ENCODE measurements at places on chromosomes 1 and 21.
A peak's percentile ranks its signal among the peaks of the same experiment; 100 is the strongest.

DNA sequence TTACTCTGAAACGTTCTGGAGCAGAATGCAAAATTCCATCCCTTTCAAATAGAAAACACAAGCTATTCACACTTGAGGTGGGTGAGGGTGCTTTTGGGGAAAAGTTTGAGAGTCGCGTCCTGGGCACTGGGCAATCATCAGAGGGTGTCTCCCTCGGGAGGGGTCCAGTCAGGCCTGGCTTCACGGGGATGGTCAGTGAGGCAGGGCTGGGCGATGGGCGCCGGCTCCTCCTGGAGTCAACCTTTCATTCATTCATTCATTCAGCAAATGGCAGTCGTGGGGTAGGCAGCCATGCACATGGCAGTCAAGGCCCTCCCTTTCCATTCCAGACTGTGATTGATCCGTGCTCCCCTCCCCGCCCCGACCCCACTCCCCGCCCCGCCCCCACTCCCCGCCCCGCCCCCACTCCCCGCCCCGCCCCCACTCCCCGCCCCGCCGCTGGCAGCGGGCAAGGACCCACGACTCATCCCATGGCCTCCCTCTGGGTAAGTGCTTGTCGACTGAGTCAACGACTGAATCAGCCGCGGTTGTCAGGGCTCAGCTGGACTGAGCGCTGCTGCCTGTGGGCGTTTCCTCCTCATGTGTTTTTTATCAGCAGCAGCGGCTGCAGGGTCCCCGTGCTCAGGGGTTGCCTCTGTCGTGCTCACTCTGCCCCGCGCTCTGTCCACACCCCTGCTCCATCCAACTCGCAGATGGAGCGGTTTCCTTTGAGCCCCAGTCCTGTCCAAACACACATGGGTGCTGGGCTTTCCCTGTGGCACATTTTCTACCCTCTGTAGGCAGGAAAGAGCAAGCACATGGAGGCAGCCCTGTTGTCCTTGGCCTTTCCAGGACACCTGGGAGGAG is 12.5 kb upstream of the SPSB1 start:
- peak; percentile 21 for DNase-seq

DNA sequence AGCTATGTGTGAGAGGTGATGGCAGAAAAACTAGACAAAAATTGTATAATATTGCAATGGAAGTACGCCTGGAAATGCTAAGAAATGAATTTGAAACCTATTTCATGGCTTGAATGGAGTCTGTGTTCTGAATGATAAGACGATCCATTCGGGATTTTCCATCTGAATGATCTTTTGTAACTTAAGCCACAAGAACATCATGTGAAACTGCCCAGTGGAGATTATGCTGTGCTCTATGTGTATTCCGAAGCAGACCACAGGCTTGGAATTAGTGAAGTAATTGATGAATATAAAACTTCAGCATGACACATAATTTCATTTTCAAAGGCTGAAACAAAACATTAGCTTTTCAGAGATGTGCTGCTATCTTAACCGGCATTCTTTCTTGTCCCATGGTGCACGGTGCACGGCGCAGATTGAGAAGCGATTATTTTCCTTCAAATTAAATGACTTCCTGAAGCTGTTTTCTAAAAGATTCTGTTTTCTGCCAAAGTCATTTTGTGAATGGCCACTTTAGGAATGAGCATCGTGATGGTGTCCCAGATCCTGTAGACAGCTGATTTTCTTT is 652.9 kb downstream of the PLA2G4A start:
- no peak for DNase-seq

GRCh38 chr1:26352338-26352679 is 1.6 kb downstream of the CRYBG2 start:
- no peak for DNase-seq

GRCh38 chr1:171899838-171900237 is 58.5 kb downstream of the DNM3 start:
- no peak for DNase-seq

- DNase-seq, result no peak
Observed at GRCh38 chr1:27455139-27455811, 34.7 kb downstream of the WASF2 start.

- no peak for DNase-seq
Observed at GRCh38 chr1:70828177-70828576, 219.4 kb downstream of the PTGER3 start.

Measured in caudate nucleus (tissue), 63 donors.